NCI-H2227 treated with DMSO at 0.1 percent for 48 hours (cell line): ENCODE measurements at places on chromosomes 4 and X.

DNA sequence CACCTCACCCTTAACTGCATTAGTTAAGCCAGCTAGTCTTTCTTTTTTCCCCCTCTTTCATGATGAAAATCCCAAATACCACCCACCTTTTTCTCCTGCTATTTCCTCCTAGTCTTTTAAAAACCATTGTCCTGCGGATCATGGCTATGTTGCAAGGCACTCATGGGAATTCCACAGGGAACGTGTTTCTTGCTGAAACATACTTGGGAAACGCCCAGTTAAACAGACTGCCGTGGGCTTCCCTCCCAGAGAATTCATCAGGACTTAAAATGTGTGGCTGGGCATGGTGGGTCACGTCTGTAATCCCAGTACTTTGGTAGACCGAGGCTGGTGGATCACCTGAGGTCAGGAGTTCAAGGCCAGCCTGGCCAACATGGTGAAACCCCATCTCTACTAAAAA lies 32.2 kb downstream of the XG start:
- DNase-seq = no peak

DNA sequence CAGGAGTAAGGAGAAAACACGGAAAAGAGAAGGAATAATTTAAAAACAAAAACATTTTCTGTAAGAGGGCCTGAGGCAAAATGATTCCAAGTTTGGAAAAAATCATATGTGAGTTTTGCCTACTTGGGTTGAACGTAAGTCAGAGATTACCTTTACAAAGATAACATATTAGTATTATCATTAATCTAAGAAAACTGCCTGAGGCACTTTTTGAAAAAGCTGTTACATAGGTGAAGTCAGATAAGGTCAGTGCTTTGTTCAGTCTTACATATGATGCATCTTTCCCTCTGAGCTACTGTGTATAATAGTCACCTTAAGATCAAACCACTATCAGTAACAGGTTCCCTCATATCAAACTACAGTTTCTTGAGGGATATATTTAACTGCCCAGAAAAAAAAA lies 287.2 kb downstream of the TMA16 start:
- DNase-seq = no peak

DNA sequence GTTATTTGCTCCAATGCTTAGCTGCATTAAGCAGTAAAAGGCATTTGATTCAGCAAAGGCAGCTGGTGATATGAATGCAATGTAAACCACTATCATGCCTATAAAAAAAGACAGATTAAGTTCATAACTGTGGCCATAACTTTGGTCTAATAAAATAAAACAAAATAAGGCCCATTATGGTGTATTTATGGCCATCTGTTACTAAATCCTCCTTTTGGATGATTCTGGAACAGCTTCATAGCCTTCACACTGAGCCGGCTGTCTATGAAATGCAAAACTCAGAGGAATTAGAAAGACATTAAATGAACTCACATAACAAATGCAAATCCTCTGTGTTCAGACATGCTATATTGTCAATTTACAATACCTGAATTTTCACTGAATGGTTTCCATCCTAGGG lies 223.7 kb upstream of the FAT4 start:
- DNase-seq = no peak

DNA sequence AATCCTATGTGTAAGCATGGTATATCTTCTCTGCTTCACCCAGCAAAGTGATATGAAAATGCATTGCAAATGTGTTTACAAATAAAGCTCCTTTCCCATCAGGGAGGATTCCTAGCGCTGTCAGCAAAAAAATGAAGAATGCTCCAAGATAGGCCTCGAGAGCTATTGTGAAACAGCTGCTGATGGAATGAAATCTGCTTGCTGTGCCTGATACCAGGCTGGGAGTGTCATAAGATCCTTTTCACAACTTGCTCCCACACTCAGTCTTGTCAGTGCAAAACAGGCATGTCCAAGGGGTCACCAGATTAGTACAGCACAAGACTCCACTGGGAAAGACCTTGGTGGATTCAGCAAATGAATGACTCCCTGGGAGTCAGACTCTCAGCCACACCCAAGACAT lies 34.1 kb downstream of the HNRNPH2 start:
- DNase-seq = no peak

DNA sequence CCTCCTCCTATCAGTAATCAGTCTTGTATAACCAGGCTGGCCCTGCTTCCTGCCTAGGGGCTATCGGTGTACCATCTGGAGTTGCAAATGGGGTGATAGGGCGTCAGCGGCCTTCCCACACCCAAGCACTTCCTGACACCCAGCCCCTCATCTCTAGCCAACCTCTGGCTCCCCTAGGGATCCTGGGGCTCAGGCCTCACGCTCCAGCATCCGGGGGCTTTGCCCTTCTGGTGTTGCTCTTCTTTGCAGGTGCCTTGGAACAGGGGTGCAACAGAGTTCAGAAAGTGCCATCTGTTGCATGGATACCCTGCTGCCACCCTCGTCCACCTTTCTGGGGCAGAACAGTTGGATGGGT lies 4.1 kb downstream of the IL9R start:
- DNase-seq = no peak

GRCh38 chrX:46572340-46572936 lies 1.1 kb upstream of the CHST7 start:
- no peak for DNase-seq

DNA sequence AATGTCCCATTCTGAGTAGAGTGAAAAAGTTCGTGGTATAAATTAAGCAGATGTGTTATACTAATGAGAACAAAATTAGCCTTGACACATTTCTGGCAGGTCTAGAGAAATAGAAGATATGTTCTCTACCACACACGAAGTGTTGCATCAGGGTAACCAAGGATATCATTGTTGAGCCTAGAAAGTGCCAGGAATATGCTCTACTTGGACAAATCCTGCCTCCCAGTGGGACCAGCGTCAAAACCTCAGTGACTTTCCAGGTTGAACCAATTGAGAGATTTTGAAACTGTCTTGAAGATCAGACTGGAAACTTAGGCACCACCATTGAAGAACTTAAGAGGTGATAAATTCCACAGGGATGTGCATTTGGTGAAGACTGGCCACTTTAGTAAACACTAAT lies 115.9 kb downstream of the HPGD start:
- no peak for DNase-seq

- DNase-seq = no peak
Measured at GRCh38 chr4:142435599-142436235, 410.4 kb downstream of the INPP4B start.

- no peak for DNase-seq
Measured at GRCh38 chr4:69764311-69764710, 3.9 kb upstream of the SULT1B1 start.

- no peak for DNase-seq
Measured at GRCh38 chr4:163679189-163679588, 184.7 kb downstream of the TMA16 start.

- DNase-seq = no peak
Measured at GRCh38 chr4:15078682-15079642, 76.7 kb downstream of the CPEB2 start.

DNA sequence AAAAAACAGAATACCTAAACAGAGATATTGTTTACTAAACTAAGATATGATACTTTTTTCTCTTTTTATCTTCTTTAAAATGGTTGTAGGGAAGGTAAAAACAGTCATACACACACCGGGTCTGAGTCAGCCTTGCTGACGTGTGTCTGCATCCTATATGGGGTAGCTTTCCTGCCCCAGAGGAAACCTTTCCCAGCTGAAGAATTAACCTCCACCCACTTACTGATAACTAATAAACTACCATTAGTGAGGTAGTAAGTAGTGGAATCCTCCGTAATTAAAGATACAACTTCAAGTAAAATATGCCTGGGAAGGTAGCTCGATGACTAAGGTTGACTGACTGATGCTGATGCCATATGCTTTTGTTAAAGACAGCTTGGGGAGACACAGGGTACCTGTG lies 312.2 kb downstream of the DCTD start:
- no peak for DNase-seq

DNA sequence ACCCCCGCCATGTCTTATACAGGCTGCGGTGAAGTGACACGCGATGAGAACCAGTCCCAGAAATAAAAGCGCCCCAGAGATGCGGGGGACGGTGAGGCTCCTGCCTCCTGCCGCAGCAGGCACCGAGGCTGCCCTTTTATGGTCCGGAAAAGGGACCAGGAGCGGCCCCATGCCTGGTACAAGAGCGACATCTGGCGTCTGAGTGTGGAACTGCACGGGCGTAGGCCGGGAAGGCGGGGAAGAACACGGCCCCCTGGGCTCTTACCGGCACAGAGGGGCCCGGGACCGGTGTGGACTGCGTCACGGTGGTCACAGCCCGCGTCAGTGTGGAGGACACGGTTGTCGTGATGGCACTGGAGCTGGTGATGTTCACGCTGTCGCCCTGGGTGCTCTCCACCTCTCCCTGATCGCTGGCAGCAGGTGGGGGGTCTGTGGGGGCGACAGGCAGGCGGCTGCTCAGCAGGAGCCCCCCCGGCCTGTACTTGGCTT lies 8.9 kb upstream of the RENBP start:
- DNase-seq = peak; percentile 53

DNA sequence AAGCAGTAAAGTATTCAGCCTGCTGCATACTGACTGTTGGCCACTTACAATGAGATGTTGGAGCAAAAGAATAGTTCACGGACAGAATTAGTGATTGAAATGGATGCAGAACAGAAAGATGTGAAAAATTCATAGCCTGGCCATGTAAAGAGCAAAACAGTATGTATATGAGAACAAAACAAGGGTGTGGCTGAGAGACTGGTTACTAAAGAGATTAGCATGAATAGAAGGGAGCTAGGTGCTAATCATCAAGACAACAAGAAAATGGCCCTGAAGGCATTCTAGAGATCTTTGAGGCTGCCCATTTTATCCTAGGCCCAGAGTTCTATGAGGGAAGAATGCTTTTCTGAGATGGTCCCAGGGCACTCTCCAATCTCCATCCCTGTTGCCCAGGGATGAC lies 208.5 kb downstream of the ARHGEF9 start:
- no peak for DNase-seq

GRCh38 chrX:101685923-101686322 lies 26.3 kb upstream of the ARMCX2 start:
- DNase-seq = no peak

DNA sequence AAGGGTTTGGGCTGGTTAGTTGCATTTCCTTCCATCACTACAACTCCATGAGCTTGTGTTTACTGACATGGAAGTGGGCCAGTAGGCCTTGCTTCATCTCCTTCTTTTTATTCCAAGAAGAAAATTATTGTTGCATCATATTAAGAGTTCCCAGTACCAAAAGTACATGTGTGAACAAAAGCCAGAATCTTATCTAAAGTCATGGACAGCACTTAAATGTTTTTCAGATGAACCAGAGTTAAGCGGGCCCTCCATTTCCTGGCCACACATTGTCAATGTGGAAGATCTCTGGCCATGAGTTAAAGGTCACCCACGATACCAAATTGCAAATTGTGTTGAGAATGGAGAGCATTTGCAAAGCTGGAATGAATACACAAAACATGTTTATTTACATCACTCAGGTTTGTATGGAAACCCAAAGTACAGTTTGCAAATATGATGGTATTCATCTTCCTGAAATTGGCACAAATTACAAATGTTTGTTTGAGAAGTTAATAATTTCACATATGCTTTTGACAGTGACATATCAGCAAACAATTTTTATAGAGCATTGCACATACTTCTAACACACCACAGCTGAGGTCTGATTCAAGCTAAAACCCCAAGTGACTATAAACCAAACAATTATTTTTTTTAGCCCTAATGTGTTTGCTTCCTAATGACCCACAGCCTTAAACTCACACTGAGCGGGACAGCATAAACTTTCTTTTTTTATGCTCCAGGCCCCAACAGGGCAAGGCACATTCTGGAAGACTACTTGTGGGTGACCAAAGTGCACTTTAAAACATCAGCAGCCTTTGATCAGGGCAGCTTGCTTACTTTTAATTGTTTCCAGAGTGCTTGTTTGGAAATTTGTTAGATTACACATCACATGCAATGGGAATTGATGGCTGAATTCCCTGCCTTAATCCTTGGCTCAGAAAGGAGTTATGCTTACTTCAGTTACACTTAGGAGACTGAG lies 502.9 kb upstream of the SLIT2 start:
- DNase-seq = no peak

DNA sequence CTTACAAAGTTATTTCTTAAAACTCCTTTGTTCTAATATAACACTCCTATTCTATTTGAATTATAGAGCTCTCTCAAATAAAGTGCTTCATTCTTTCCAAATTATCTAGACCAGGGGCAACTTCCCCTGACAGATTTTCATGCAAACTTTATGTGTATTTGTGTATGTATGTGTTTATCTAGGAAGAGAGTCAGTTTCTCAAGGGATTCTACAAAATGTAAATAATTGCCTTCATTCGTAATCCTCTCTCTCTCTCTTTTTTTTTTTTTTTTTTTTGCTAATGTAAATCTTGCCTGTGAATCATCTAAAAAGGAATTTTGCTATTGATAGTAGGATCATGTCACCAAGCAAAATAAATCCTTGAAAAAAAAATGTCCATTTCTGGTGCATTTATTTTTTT lies 38.9 kb upstream of the RBPJ start:
- no peak for DNase-seq

DNA sequence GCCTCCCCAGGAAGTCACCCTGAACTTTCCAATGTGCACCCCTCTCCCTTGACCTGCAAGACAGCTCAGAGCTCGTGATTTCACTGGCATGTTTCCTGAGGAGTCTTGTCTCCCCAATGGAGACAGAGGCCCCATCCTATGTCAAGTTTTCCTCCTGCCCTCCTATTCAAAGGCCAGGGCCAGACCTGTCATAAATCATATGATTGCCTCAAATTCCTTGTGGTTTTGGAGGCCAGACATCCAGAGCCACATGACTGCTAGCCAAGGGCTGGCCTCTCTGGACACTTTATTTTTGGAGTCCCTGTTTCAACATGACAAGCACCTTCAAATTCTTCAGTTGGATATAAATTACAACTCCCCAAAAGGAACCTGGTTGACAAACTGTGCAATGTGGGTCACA lies 76.0 kb upstream of the TFDP3 start:
- no peak for DNase-seq
